ENCODE measurements at places on chromosomes 11 and 22.
A peak's percentile ranks its signal among the peaks of the same experiment; 100 is the strongest.

- H3K4me3 ChIP-seq = no peak overlapping the region
- no peak for DNase-seq
Measured at GRCh38 chr11:27571154-27571810, 64.7 kb upstream of the LIN7C start.

DNA sequence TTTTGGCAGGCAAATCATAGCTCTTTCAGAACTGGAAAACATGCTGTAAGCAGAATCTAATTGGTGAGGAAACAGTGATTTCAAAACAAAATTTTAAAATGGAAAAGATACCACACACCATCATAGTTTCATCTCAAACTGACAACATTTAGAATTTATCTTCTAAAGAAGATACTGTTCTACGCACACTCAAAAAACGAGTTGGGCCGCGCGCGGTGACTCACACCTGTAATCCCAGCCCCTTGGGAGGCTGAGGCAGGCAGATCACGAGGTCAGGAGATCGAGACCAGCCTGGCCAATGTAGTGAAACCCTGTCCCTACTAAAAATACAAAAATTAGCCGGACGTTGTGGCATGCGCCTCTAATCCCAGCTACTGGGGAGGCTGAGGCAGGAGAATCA is 44.2 kb upstream of the ADSL start:
- no peak overlapping the region for H3K27ac ChIP-seq
- H3K36me3 ChIP-seq = no peaks in the 10 kb centered on the region
- no peaks in the 10 kb centered on the region for H3K4me1 ChIP-seq
- DNase-seq = no peak
- H3K27me3 ChIP-seq = no peaks in the 10 kb centered on the region

GRCh38 chr11:128624269-128625175 is 37.2 kb upstream of the ETS1 start:
- no peaks in the 10 kb centered on the region for H3K36me3 ChIP-seq
- no peak overlapping the region for H3K4me3 ChIP-seq
- no peaks in the 10 kb centered on the region for H3K27me3 ChIP-seq
- H3K4me1 ChIP-seq = no peaks in the 10 kb centered on the region
- H3K27ac ChIP-seq = peak overlapping the region; percentile 14

- no peak for DNase-seq
- peaks cover under 1% of the 10 kb centered on the region for H3K4me1 ChIP-seq
- no peak overlapping the region for H3K4me3 ChIP-seq
- H3K27ac ChIP-seq = no peak overlapping the region
- no peaks in the 10 kb centered on the region for H3K27me3 ChIP-seq
- H3K36me3 ChIP-seq = no peaks in the 10 kb centered on the region
Measured at GRCh38 chr22:29016067-29016938, 45.3 kb downstream of the C22orf31 start.

DNA sequence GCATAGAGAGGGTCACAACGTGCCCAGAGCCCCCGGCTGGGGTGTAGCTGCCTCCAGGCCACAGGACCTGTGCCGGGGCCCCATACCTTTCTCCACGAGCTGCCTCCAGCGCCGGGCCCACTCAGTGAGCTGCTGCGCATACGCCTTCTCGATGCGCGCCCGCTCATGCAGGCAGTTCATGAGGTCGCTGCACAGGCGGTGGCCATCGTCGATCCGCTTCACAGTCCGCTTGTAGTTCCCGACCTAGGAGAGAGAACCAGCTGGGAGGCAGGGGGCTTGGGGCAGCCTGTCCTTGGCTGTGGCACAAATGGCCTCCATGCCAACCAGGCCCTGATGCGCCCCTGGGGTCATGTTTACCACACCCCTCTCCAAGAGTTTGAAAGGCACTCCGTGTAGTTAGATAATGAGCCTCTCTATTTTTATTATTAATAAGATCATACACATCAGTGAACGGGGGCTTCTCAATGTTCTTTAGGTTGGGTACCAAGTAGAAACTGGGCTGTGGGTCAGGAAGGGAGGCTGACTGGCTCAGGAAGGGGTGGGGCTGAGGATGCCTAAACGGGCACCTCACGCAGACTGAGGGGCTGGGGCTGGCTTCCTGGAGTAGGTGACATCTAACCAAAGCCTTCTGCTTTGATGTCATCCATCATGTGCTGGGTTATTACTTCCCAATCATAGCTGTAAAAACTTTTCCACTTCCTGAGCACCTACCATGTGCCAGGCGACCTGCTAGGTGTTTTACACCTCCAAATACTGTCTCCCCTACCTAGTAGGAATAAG is 36.5 kb upstream of the ARFGAP3 start:
- no peak overlapping the region for H3K4me3 ChIP-seq
- H3K36me3 ChIP-seq = no peaks in the 10 kb centered on the region
- H3K27me3 ChIP-seq = no peaks in the 10 kb centered on the region
- peaks cover 11% of the 10 kb centered on the region for H3K4me1 ChIP-seq
- peak overlapping the region; percentile 68 for H3K27ac ChIP-seq

DNA sequence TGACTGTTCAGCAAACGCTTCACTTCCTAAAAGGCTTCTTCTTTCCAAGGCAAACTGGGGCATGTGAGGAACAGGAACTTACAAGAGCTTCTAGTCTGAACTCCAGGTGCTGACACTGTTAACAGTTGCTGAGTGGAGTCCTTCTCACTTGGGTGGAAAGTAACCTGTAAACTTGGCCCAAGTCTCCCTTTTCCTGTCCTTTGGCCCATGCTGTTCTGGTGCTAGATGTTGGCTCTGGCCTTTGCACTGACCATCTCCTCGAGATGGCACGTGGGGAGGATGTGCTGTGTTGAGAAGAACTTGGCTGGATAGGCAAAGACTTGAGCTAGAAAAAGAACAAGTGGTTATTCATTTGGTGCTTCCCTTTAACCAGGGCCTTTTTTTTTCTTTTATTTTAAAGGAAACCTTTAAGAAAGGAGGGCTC is 53.6 kb downstream of the PTPRJ start:
- no peaks in the 10 kb centered on the region for H3K27me3 ChIP-seq
- H3K36me3 ChIP-seq = no peaks in the 10 kb centered on the region
- DNase-seq = no peak
- peak overlapping the region; percentile 2 for H3K27ac ChIP-seq
- peaks cover 2% of the 10 kb centered on the region for H3K4me1 ChIP-seq

GRCh38 chr22:26321469-26321913 is 107.6 kb upstream of the ASPHD2 start:
- no peak overlapping the region for H3K4me3 ChIP-seq
- peaks cover 2% of the 10 kb centered on the region for H3K27me3 ChIP-seq
- H3K4me1 ChIP-seq = no peaks in the 10 kb centered on the region
- H3K27ac ChIP-seq = no peak overlapping the region
- DNase-seq = no peak
- H3K36me3 ChIP-seq = no peaks in the 10 kb centered on the region

- H3K36me3 ChIP-seq = no peaks in the 10 kb centered on the region
- H3K27me3 ChIP-seq = no peaks in the 10 kb centered on the region
- no peak overlapping the region for H3K4me3 ChIP-seq
- no peak for DNase-seq
Measured at GRCh38 chr11:128720522-128720985, 26.7 kb downstream of the FLI1 start.

DNA sequence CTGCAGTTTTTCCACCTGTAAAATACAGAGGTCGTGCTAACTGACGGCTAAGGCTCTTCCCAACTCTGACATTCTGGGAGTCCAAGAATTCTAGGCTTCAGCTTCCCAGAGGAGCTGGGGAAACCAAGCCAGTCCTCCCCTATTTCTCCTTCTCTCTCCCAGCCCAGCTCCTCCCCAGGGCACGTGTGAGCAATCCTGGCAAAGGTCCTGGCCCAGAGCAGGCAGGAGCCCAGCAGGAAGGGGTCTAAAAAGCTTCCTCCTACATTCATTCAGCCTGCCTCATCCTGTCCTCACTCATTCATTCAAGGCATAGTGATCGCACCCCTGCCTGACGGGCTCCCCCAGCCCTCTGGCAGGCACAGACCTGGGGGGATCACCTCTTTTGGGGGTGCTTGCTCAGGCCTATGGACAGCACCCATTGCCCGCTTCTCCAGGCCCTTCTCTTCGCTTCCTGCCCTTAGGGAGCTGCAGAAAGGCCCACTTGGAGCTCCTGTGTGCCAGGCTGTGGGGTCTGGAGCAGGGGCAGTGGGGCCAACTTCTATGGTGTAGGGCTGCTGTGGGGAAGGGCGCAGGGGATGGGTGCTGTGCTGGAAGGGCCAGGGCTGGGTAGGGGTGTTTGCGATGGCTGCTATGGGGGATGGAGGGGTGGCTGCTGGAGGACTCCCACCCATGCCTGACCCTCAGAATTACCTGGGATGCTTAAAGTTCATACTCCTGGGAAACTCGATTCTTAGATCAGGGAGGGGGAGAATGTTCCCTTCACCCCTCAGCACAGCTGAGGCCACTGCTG is 9.8 kb downstream of the KCNC1 start:
- DNase-seq = no peak
- no peaks in the 10 kb centered on the region for H3K27me3 ChIP-seq
- H3K36me3 ChIP-seq = no peaks in the 10 kb centered on the region
- H3K4me1 ChIP-seq = no peaks in the 10 kb centered on the region
- no peak overlapping the region for H3K27ac ChIP-seq

DNA sequence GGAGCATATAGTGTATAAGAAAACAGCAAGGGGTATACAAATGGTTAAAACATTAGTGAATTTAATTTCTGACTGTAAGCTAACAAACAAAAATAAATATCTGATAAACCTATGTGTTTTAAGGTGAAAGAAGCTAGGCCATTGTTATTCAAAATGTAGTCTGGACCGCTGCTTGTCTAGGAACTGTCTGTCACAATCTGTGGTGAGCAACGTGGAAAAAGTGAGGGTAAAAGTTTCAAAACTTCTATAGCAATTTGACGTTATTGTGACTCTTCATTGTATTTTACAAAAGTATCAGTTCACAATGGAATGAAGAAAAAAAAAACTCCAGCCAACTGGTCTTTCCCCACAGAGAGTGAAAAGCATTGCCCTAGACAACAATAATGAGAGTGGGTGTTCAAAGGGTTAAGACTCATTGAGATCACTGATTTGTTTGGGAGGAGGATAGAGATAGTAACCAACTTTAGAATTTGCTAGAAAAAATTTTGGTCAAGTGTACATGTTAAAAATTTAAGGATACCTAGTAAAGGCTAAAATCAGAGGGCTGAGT is 79.1 kb downstream of the UVRAG start:
- H3K27me3 ChIP-seq = no peaks in the 10 kb centered on the region
- no peaks in the 10 kb centered on the region for H3K4me1 ChIP-seq
- DNase-seq = no peak
- no peaks in the 10 kb centered on the region for H3K36me3 ChIP-seq
- H3K4me3 ChIP-seq = no peak overlapping the region

- DNase-seq = no peak
- H3K27me3 ChIP-seq = no peaks in the 10 kb centered on the region
- no peak overlapping the region for H3K27ac ChIP-seq
- no peak overlapping the region for H3K4me3 ChIP-seq
- H3K36me3 ChIP-seq = no peaks in the 10 kb centered on the region
- H3K4me1 ChIP-seq = no peaks in the 10 kb centered on the region
Measured at GRCh38 chr11:35012467-35013191, 96.2 kb downstream of the PDHX start.

DNA sequence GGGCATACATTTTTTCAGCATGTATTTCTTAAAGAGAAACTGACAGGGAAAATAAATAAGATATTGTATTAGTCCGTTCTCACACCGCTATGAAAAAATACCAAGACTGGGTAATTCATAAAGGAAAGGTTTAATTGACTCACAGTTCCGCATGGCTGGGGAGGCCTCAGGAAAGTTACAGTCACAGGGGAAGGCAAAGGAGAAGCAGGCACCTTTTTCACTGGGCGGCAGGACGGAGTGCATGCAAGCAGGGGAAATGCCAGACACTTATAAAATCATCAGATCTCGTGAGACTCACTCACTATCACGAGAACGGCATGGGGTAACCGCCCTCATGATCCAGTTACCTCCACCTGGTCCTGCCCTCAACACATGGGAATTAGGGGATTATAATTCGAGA is 44.2 kb downstream of the PPFIA1 start:
- DNase-seq = no peak
- no peaks in the 10 kb centered on the region for H3K4me1 ChIP-seq
- H3K4me3 ChIP-seq = no peak overlapping the region
- H3K27me3 ChIP-seq = no peaks in the 10 kb centered on the region
- no peaks in the 10 kb centered on the region for H3K36me3 ChIP-seq

DNA sequence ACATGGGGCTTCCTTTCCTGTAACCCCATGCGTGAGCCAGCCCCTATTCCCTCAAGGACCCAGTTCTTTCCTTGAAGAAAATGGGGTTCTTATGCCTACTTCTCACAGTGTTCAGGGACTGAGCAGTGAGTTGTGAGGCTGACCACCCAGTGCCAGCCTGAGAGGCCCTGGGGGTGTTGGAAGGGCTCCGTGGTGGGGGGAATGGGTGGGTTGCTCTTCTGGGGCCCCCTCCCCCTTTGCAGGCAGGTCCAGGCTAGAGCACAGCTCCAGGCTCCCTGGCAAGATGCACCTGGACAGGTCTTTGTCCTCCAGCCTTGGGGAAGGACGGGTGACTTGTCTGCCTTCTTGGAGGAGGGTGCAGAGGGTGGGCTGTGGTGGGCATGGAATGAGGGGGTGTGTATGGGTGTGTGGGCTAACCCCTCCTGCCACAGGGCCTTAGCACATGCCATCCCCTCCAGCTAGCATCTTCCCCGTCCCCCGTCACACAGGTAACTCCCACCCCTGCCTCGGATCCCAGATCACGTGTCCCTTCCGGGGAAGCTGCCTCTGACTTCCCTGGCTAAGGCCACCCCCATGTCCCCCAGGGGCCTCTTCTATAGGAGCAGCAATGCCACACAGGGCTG is 64.6 kb downstream of the MYEOV start:
- no peak overlapping the region for H3K4me3 ChIP-seq
- H3K27ac ChIP-seq = no peak overlapping the region
- H3K27me3 ChIP-seq = peaks cover 4% of the 10 kb centered on the region
- no peak for DNase-seq
- H3K36me3 ChIP-seq = no peaks in the 10 kb centered on the region
- no peaks in the 10 kb centered on the region for H3K4me1 ChIP-seq

- H3K27ac ChIP-seq = no peak overlapping the region
- no peaks in the 10 kb centered on the region for H3K36me3 ChIP-seq
- H3K4me3 ChIP-seq = no peak overlapping the region
Measured at GRCh38 chr11:72326151-72326848, 82.3 kb upstream of the PHOX2A start.

GRCh38 chr11:102722821-102723220 is 1.9 kb downstream of the MMP8 start:
- H3K27me3 ChIP-seq = no peaks in the 10 kb centered on the region
- H3K4me1 ChIP-seq = no peaks in the 10 kb centered on the region
- H3K27ac ChIP-seq = no peak overlapping the region
- DNase-seq = no peak

GRCh38 chr22:48934446-48934845 is 893.2 kb downstream of the BRD1 start:
- no peaks in the 10 kb centered on the region for H3K27me3 ChIP-seq
- H3K36me3 ChIP-seq = no peaks in the 10 kb centered on the region
- H3K27ac ChIP-seq = no peak overlapping the region

GRCh38 chr11:77026221-77026620 is 8.0 kb upstream of the B3GNT6 start:
- no peaks in the 10 kb centered on the region for H3K4me1 ChIP-seq
- H3K27ac ChIP-seq = no peak overlapping the region
- no peak overlapping the region for H3K4me3 ChIP-seq
- H3K36me3 ChIP-seq = no peaks in the 10 kb centered on the region

- H3K27ac ChIP-seq = no peak overlapping the region
- H3K4me1 ChIP-seq = no peaks in the 10 kb centered on the region
- H3K27me3 ChIP-seq = peaks cover 2% of the 10 kb centered on the region
- no peaks in the 10 kb centered on the region for H3K36me3 ChIP-seq
- H3K4me3 ChIP-seq = no peak overlapping the region
Measured at GRCh38 chr11:64477675-64478074, 113.3 kb upstream of the SLC22A12 start.
